Calu3 (cell line): ENCODE measurements at places on chromosomes 6 and 20. TPM values are rescaled to one million over a fixed set of nuclear protein-coding genes. Genes with fewer than 3 reads are reported as not detected.

The CD109 gene
- total RNA-seq, result 1.9 and 3.6 TPM in 2 replicates

The ENPP5 gene
- total RNA-seq, result 17.3 and 18.7 TPM in 2 replicates

The RAET1L gene
- total RNA-seq, result 1.3 and 2.3 TPM in 2 replicates

The DHX16 gene
- total RNA-seq, result 51.6 and 55.6 TPM in 2 replicates

The IL17A gene
- not detected in 2 replicates for total RNA-seq

The BPIFA2 gene
- not detected in 2 replicates for total RNA-seq
